ENCODE measurements at places on chromosomes 4 and X. TPM values are rescaled to one million over a fixed set of nuclear protein-coding genes. Genes with fewer than 3 reads are reported as not detected.

Gene SPATA4
- total RNA-seq, result 0.72 TPM

GRCh38 chrX:23885803-23886202, 21.9 kb downstream of the APOO start:
- H3K27me3 ChIP-seq, result no peaks in the 10 kb centered on the region
- no peak for DNase-seq
- no peak overlapping the region for H3K4me3 ChIP-seq
- peaks cover 18% of the 10 kb centered on the region for H3K4me1 ChIP-seq
- no peak overlapping the region for H3K27ac ChIP-seq
- no peaks in the 10 kb centered on the region for H3K36me3 ChIP-seq

Gene GPR50
- not detected for total RNA-seq

- H3K36me3 ChIP-seq, result no peaks in the 10 kb centered on the region
- no peak overlapping the region for H3K27ac ChIP-seq
- no peak for DNase-seq
- no peak overlapping the region for H3K4me3 ChIP-seq
- H3K4me1 ChIP-seq, result peaks cover 7% of the 10 kb centered on the region
These were observed 91.8 kb downstream of the SLC4A4 start for GRCh38 chr4:71430609-71431008.

DNA sequence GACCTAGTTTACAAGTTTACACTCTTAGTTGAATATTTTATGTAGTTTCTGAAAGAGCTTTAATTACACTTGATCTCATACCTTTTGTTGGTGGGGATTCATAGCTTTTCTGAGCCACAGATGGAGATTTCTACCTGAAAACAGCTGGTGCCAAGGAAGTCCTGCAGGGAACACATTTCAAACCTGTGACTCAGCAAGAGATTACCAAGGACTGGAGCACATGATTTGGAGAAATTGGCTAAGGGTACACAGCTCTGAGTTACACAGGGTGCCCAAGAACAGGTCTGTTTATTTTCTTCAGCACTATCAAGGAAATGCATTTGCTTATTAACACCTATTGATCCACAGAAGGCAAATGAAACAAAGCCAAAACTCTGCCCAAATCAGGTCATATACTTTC, 691.5 kb downstream of the KCTD8 start:
- H3K27me3 ChIP-seq, result no peaks in the 10 kb centered on the region
- no peak overlapping the region for H3K27ac ChIP-seq
- H3K4me3 ChIP-seq, result no peak overlapping the region
- H3K4me1 ChIP-seq, result no peaks in the 10 kb centered on the region
- no peak for DNase-seq

Gene SPARCL1
- not detected for total RNA-seq

Gene CXorf49
- not detected for total RNA-seq

Gene PWWP3B
- not detected for total RNA-seq

Gene COL4A5
- 0.36 TPM for total RNA-seq

- H3K4me3 ChIP-seq, result no peak overlapping the region
- no peak overlapping the region for H3K27ac ChIP-seq
- H3K4me1 ChIP-seq, result no peaks in the 10 kb centered on the region
- no peak for DNase-seq
- no peaks in the 10 kb centered on the region for H3K27me3 ChIP-seq
- H3K36me3 ChIP-seq, result no peaks in the 10 kb centered on the region
These were observed 151.0 kb upstream of the PPARGC1A start for GRCh38 chr4:24040811-24041210.

DNA sequence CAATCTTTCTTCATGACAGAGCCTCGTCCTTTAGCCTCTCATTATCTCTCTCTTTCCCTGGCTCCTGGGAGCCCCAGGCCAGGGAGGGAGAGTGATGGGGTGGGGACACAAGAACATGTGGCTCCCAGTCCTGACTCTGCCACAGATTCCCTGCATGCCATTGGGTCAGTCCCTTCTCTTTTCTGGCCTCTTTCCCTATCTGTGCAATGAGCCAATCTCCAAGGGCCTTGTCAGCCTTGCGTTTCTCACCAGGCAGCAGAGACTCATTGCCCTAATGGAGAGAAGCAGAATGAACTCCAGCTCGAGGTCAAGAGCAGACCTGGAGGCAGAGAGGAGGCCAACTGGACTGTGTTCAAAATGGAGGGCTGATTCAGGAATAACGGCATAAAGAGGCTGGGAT, 38.4 kb upstream of the PJA1 start:
- H3K36me3 ChIP-seq, result no peaks in the 10 kb centered on the region
- no peak overlapping the region for H3K27ac ChIP-seq
- H3K4me3 ChIP-seq, result no peak overlapping the region
- no peaks in the 10 kb centered on the region for H3K4me1 ChIP-seq
- no peak for DNase-seq

Gene PRRG1
- 16.3 TPM for total RNA-seq

Gene GAGE10
- total RNA-seq, result not detected

- H3K27ac ChIP-seq, result no peak overlapping the region
- no peaks in the 10 kb centered on the region for H3K36me3 ChIP-seq
- H3K27me3 ChIP-seq, result no peaks in the 10 kb centered on the region
- no peak overlapping the region for H3K4me3 ChIP-seq
- peaks cover 27% of the 10 kb centered on the region for H3K4me1 ChIP-seq
These were observed 29.9 kb upstream of the SOD3 start for GRCh38 chr4:24765376-24765988.

GRCh38 chr4:42954963-42955669, 62.6 kb downstream of the GRXCR1 start:
- H3K4me3 ChIP-seq, result no peak overlapping the region

DNA sequence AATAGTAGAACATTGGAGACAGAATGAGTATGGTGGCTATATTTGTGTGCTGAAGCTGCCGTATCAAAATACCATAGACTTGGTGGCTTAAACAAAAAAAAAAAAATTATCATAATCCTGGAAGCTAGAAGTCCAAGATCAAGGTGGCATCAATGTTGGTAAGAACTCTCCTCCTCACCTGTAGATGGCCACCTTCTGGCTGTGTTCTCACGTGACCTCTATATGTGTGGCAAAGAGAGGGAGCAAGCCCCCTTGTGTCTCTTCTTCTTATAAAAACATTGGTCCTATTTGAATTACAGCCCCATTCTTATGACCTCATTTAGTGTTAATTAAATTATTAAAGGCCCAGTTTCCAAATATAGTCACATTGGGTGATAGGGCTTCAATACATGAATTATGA, 1640.9 kb upstream of the PCDH7 start:
- H3K27me3 ChIP-seq, result no peaks in the 10 kb centered on the region
- no peak overlapping the region for H3K27ac ChIP-seq
- H3K36me3 ChIP-seq, result no peaks in the 10 kb centered on the region
- H3K4me1 ChIP-seq, result no peaks in the 10 kb centered on the region
- no peak overlapping the region for H3K4me3 ChIP-seq

GRCh38 chr4:73137121-73137520, 67.6 kb upstream of the COX18 start:
- no peak overlapping the region for H3K27ac ChIP-seq
- no peak overlapping the region for H3K4me3 ChIP-seq
- no peak for DNase-seq
- peaks cover 59% of the 10 kb centered on the region for H3K36me3 ChIP-seq
- no peaks in the 10 kb centered on the region for H3K27me3 ChIP-seq

GRCh38 chr4:4667622-4668081, 125.8 kb upstream of the STX18 start:
- H3K36me3 ChIP-seq, result no peaks in the 10 kb centered on the region
- no peak overlapping the region for H3K27ac ChIP-seq
- no peak overlapping the region for H3K4me3 ChIP-seq
- DNase-seq, result no peak
- H3K27me3 ChIP-seq, result peaks cover 23% of the 10 kb centered on the region

- no peak overlapping the region for H3K4me3 ChIP-seq
- peaks cover 30% of the 10 kb centered on the region for H3K4me1 ChIP-seq
- H3K27me3 ChIP-seq, result peaks cover 69% of the 10 kb centered on the region
- H3K36me3 ChIP-seq, result no peaks in the 10 kb centered on the region
- H3K27ac ChIP-seq, result no peak overlapping the region
These were observed 158.7 kb downstream of the BTC start for GRCh38 chr4:74635490-74636123.

DNA sequence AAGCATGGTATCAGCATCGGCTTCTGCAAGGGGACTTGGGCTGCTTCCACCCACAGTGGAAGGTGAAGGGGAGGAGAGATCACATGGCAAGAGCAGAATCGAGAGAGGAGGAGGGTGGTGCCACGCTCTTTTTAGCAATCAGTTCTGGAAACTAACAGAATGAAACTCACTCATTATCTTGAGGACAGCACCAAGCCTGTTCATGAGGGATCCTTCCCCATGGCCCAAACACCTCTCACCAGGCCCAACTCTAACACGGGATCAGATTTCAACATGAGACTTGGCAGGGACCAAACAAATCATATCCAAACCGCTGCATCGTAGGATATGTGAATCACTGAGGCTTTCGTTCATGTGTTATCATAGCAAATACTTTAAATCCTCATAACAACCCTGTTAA, 125.5 kb downstream of the GPC3 start:
- H3K27me3 ChIP-seq, result peaks cover 2% of the 10 kb centered on the region
- H3K27ac ChIP-seq, result no peak overlapping the region
- no peaks in the 10 kb centered on the region for H3K4me1 ChIP-seq
- no peak overlapping the region for H3K4me3 ChIP-seq

GRCh38 chrX:21778236-21778635, 20.3 kb upstream of the SMPX start:
- no peaks in the 10 kb centered on the region for H3K27me3 ChIP-seq
- H3K4me1 ChIP-seq, result no peaks in the 10 kb centered on the region
- DNase-seq, result no peak
- H3K27ac ChIP-seq, result no peak overlapping the region
- H3K4me3 ChIP-seq, result no peak overlapping the region
- no peaks in the 10 kb centered on the region for H3K36me3 ChIP-seq

DNA sequence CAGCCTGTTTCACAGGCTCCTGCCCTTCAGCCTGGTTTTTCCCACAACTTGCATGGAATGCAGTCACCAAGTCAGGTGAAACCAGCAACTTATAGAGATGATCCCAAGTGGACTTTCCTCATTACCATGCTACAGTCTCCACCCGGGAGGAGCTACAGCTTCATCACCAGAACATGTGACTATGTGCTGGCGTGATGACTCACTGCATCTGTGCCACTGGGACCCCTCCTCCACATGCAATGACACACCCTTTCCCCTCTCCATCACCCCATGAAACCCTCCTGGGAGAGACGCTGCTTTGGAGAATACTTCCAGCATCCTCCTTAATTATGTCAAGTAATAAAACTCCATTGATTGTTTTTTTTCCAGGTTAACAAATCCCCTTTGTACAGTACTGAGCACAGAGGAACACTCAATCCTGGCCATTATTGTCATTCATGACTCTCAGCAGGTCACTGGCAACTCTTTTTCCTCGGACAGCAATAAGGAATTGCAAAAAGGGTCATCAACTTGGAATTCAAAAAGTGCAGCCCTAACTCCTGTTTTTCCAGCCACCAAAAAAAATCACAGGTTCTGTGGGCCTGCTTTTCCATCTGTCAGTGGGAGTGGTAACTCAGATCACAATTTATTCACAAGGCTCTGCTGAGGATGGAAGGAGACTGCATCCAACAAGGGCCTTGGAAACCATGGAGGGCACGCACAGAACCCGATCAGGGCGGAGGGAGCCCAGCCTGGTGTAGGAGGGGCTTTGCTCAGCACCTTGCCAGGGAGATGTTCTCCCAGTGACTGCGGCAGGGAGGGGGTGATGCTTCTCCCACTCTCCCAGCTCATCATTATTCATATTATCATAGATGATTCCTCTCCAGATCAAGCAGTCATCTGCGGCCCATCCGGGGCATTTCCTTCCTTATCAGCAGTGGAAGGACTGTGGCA, 17.4 kb downstream of the QDPR start:
- H3K4me3 ChIP-seq, result no peak overlapping the region
- DNase-seq, result peak; percentile 95
- peaks cover 31% of the 10 kb centered on the region for H3K36me3 ChIP-seq
- peak overlapping the region; percentile 49 for H3K27ac ChIP-seq
- peaks cover 23% of the 10 kb centered on the region for H3K4me1 ChIP-seq

- no peaks in the 10 kb centered on the region for H3K36me3 ChIP-seq
- H3K27ac ChIP-seq, result no peak overlapping the region
- DNase-seq, result no peak
- no peak overlapping the region for H3K4me3 ChIP-seq
These were observed 51.6 kb downstream of the WDFY3 start for GRCh38 chr4:84914686-84915395.

GRCh38 chr4:175253184-175253902, 335.2 kb downstream of the ADAM29 start:
- no peaks in the 10 kb centered on the region for H3K27me3 ChIP-seq
- no peaks in the 10 kb centered on the region for H3K36me3 ChIP-seq
- DNase-seq, result no peak
- H3K4me3 ChIP-seq, result no peak overlapping the region

DNA sequence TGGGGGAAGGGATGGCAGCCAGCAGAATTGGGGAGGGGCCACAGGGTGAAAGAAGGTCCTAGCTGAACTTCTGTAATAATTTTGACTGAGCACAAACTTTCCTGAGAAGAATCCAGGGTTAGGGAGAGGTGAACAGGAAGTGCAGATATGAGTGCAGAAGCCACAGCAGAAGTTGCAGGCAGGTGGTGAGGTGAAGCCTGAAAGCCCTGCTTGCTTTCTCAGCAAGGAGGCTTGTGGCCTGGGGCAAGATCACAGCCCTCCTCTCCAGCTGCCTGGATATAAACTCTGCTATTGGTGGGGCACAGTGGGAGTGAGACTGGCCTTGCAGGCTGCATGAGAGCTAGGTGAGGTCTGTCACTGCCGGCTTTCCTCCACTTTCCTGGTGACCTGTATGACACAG, 44.1 kb upstream of the UPRT start:
- no peaks in the 10 kb centered on the region for H3K36me3 ChIP-seq
- H3K4me1 ChIP-seq, result no peaks in the 10 kb centered on the region
- no peak for DNase-seq
- no peak overlapping the region for H3K4me3 ChIP-seq
- H3K27me3 ChIP-seq, result no peaks in the 10 kb centered on the region
- no peak overlapping the region for H3K27ac ChIP-seq

Gene SH2D1A
- not detected for total RNA-seq

DNA sequence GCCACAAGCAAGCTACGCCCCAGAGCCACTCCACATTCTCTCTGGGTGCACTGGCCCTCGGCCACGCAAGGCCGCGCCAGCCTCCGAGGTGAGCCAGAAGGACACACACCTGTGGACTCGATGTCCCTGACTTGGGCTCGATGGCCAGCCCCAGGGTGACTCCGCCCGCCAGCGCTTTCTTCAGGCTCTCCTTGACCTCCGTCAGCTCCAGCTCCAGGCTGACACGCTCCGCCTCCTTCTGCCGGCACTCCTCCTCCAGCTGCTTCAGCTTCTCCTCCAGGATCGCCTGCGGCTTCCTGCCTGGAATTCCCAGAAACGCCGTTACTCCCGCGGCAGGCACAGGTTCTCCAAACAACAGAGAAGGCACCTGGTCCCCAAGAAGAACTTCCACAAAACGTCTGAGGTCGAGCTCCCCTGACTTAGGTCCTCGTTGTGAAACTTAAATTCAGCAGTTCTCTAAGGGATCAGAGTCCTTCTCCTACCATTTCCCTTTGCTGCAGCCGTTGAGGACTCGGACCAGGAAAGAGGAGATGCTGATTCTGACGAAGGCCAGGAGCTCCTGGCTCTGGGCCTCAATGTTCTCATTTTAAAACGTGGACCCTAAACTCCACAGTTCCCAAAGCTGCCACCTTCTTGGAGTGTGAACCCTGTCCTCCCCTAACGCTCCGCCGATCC, 166.8 kb downstream of the AFAP1 start:
- H3K36me3 ChIP-seq, result peaks cover 100% of the 10 kb centered on the region
- no peaks in the 10 kb centered on the region for H3K27me3 ChIP-seq
- H3K4me1 ChIP-seq, result no peaks in the 10 kb centered on the region
- no peak overlapping the region for H3K27ac ChIP-seq
- DNase-seq, result peak; percentile 62

Gene FGF13
- total RNA-seq, result not detected

Gene TMPRSS11D
- not detected for total RNA-seq

Gene UGT8
- not detected for total RNA-seq

GRCh38 chrX:38563030-38563429, 1.7 kb downstream of the TSPAN7 start:
- DNase-seq, result peak; percentile 22
- H3K27me3 ChIP-seq, result peaks cover 22% of the 10 kb centered on the region
- no peak overlapping the region for H3K27ac ChIP-seq

Data from osteoblast (primary cell).